HEK293T (cell line): ENCODE measurements at places on chromosomes 12 and 14.

DNA sequence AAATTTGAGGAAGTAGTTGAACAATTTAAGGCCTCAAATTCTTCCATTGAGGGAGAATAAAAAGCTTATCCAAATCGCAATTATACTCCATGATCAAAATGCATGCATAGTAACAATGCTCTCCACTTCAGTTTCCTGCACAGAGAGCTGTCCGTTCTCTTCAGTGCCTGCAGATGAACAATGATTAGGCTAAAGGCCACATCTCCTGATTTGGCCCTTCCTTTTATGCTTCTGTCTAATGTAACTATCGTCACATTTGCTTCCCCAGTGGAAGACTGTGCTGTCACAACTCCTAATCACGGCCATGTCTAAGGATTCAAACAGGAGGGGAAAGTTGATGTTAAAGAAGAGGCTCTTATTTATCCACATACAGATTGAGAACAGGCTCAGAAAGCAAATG lies 113.6 kb upstream of the NPAS3 start:
- DNase-seq = no peak

GRCh38 chr14:62364800-62365280 lies 602.6 kb downstream of the SNAPC1 start:
- DNase-seq = no peak

DNA sequence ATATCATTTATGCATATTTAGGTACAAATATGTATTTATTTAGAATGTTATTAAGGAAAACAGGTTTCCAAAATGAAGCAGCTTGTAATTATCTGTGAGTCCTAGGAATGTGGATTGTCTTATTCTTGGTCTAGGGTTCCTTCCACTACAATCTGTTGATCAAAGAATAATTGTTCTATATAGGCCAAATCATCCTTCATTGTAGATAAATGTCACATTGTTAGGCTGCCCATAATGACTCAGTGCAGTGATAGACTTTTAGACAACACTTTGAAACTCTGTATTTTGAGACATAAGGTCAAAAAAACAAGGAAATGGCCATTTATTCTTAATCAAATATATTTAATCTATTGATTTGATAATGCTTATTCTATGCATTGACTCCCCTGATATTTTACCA lies 283.0 kb downstream of the ACSS3 start:
- DNase-seq = no peak

DNA sequence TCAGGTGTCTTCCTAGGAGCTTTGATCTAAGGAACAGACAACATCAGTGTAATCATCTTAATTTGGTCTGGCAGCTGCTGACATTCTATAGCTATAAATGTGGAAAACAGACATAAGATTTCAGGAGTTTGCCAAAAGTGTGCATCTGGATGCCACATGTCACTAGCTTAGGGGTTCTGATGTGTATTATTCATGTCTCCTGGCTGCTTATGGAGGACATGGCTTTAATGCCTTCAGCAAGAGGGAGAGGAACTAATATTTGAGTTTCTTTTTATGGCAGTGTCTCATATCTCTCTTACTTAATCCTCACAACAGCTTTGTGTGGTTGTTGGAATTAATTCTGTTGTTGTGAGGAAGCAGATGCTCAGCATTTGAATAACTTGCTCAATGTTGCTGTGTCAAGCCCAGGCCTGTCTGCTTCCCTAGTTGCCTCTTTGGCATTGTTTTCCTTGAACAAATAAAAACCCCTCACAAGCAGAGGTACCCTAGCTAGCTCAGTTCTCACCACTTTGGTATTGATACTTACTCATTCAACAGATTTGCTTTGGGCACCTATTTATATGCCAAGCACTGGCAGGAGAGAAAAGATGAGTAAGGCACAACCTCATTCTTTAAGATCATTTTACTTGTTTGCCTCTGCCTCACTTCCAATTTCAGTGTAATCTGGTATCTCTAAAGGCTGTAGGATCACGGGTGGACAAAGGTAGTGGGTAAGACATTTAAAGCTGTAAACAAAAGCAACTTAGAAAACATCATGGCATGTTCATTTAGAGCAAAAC lies 39.8 kb upstream of the EID3 start:
- no peak for DNase-seq

DNA sequence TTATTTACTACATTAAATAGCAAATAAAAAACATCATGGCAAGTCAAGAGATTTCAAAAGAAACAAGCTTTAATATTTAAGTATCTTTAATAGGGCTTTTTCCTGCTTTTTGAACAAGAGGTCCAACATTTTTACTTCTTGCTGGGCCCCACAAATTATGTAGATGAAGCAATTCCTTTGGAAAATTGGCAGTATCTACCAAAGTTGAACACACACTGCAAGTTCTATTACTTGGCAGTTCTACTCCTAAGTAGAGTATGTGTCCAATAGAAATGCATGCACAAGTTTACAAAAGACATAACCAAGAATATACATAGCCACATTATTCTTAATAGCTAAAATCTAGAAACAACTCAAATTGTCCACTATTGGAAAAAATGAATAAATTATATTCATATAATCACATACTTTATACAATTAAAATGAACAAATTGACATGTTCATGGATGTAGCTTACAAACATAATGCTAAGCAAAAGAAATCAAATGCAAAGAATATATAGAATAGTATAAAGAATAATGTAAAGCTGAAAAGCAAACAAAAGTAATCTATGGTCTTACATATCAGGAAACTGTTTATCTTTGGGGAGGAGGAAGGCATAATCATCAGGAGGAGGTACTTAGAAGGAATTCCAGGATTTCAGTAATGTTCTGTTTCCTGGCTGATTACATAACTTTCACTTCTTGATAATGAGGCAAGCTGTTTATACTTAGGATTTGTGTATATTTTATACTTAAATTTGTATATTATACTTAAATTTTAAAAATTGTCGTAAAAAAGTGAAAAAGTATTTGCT lies 6.5 kb upstream of the TMBIM4 start:
- DNase-seq = no peak

DNA sequence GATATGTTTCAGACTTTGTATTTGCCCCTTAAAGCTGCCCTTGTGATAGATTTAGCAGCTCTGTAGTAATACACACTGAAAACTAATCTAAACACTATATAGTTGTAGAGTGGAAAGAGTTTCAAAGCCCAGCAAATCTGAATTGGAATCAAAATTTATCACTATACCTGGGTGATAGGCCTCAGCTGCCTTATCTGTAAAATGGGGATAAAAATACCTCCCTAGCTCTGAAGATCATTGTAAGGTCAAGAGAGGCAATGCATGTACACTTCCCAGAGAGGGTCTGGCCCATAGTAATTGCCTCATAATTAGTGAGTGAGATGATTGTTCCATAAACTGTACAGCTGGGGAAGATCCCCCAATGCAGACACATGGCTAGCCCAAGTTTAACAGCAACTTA lies 103.6 kb downstream of the IGF1 start:
- DNase-seq = no peak

- no peak for DNase-seq
Observed at GRCh38 chr12:105445249-105445648, 114.8 kb downstream of the C12orf75 start.
